ENCODE measurements at places on chromosomes 7 and 10. TPM values are rescaled to one million over a fixed set of nuclear protein-coding genes. Genes with fewer than 3 reads are reported as not detected.

GRCh38 chr10:95558593-95559320, 2.4 kb downstream of the SORBS1 start:
- DNase-seq, result no peak

DNA sequence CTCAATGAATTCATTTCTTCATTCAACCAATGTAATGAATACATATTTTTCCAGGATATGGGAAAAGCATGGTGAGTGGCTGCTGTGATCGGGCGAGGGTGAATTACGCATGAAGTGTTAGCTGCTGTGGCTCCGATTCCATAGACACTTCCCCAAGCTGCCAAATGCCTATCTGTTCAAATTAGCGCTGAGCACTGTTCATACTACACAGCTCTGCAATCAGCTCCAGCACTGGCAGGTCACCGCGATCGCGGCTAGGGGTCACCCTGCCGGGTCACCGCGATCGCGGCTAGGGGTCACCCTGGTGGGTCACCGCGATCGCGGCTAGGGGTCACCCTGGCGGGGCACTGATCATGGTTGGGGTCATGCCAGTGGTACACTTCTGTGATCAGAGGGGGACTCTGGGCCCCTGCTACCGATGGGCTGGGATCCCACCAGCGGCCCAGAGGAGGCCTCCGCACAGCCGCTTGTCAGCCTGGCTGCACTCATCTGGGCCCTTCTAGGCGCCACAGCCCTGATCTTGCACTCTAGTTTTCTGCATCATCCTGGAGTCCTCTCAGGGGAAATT, 49.3 kb downstream of the JAKMIP3 start:
- no peak for DNase-seq

Gene ATP6V0A4
- 2.4 TPM for total RNA-seq

Gene HMX2
- total RNA-seq, result not detected

GRCh38 chr7:79462390-79462789, 8.9 kb upstream of the MAGI2 start:
- no peak for DNase-seq

- no peak for DNase-seq
Observed at GRCh38 chr7:128931965-128932861, 5.5 kb upstream of the IRF5 start.
